ENCODE measurements at places on chromosomes 11 and 22.

- DNase-seq = no peak
Observed at GRCh38 chr11:102763440-102763839, 17.0 kb downstream of the MMP10 start.

DNA sequence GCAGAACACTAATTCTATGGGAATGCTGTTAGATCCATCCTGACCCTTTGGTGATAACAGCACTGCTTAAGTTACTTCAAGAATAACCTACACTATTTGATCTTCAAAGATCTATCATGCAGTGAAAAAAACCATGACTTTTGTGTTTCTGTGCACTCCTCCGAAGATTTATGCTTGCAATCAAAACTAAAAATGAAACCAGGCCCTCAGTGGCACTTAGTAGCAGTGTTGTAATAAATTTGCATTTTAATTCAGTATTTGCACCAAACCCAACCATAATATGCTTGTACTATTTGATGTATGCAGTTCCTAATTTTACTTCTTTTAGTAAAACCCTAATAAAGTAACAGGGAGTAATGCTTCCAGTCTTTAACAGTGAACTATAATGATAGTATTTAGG, 130.7 kb downstream of the SOX6 start:
- DNase-seq = no peak

DNA sequence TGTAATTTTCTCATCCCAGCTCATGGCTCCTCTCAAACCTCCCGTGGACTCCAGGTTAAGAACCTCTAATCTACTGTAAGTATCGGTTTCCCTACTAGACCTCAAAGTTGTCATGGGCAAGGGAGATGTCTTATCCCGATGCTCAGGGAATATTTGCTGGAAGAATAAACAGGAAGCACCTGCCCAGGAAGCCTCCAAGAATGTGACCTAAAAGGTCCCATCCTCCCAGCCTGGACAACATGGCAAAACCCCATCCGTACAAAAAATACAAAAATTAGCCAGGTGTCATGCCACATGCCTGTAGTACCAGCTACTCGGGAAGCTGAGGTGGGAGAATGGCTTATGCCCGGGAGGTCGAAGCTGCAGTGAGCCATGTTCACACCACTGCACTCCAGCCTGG, 62.4 kb downstream of the APOL1 start:
- no peak for DNase-seq

- no peak for DNase-seq
Observed at GRCh38 chr11:73542175-73542574, 55.7 kb downstream of the FAM168A start.

Measured in stimulated activated naive CD4-positive, alpha-beta T cell treated with Interleukin-2 at 50 U/mL for 16 hours (primary cell).